ENCODE measurements at places on chromosomes 3 and 15. TPM values are rescaled to one million over a fixed set of nuclear protein-coding genes. Genes with fewer than 3 reads are reported as not detected.

DNAH12 gene
- 0.11 TPM for total RNA-seq

P3H2 gene
- total RNA-seq: 15.8 TPM

IGSF10 gene
- not detected for total RNA-seq

AADAC gene
- total RNA-seq: not detected

APOD gene
- not detected for total RNA-seq

DNASE1L3 gene
- not detected for total RNA-seq

ANKRD34C gene
- total RNA-seq: under 0.01 TPM

BCL2A1 gene
- not detected for total RNA-seq

LMAN1L gene
- 0.11 TPM for total RNA-seq

IL17RD gene
- 0.54 TPM for total RNA-seq

PRSS50 gene
- total RNA-seq: 0.54 TPM

GNAT1 gene
- total RNA-seq: not detected

IL20RB gene
- 1.6 TPM for total RNA-seq

LSAMP gene
- total RNA-seq: not detected

PLCH1 gene
- total RNA-seq: not detected

CYP1A2 gene
- total RNA-seq: not detected

GLDN gene
- not detected for total RNA-seq

DALRD3 gene
- total RNA-seq: 40.8 TPM

UPK1B gene
- 345 TPM for total RNA-seq

SLC22A14 gene
- 1.6 TPM for total RNA-seq

ZNF860 gene
- 7.3 TPM for total RNA-seq

UROC1 gene
- total RNA-seq: not detected

CELF6 gene
- total RNA-seq: 0.11 TPM

SRPRB gene
- total RNA-seq: 86.5 TPM

IQCF5 gene
- total RNA-seq: not detected

SCG5 gene
- total RNA-seq: not detected

RBP2 gene
- not detected for total RNA-seq

SCAMP5 gene
- total RNA-seq: 0.39 TPM

OR5AC2 gene
- not detected for total RNA-seq

TUSC7 gene
- not detected for total RNA-seq

STRA6 gene
- 15.7 TPM for total RNA-seq

GP5 gene
- not detected for total RNA-seq

RAB5A gene
- total RNA-seq: 76.5 TPM

AP3B2 gene
- 0.11 TPM for total RNA-seq

TM4SF18 gene
- total RNA-seq: not detected

EHHADH gene
- 8.2 TPM for total RNA-seq

ARGFX gene
- not detected for total RNA-seq

GADL1 gene
- total RNA-seq: not detected

LRRIQ4 gene
- under 0.01 TPM for total RNA-seq

TMCO5A gene
- not detected for total RNA-seq

NANOGP8 gene
- not detected for total RNA-seq

SHC4 gene
- total RNA-seq: 0.79 TPM

SERPINI2 gene
- not detected for total RNA-seq

FAM98B gene
- total RNA-seq: 13.9 TPM

LSMEM2 gene
- total RNA-seq: not detected

TP63 gene
- total RNA-seq: not detected

CAV3 gene
- total RNA-seq: not detected

RHOV gene
- 0.33 TPM for total RNA-seq

DET1 gene
- 5.3 TPM for total RNA-seq

MTFMT gene
- 16.8 TPM for total RNA-seq

CPNE4 gene
- total RNA-seq: not detected

TRIM59 gene
- total RNA-seq: 25.6 TPM

RAP2B gene
- total RNA-seq: 19.8 TPM

OXSM gene
- 6.9 TPM for total RNA-seq

MYRIP gene
- total RNA-seq: not detected

CNTN3 gene
- total RNA-seq: 3.3 TPM
